ENCODE measurements at places on chromosomes 13 and 19.

- DNase-seq: no peak
Observed at GRCh38 chr19:8244442-8244841, 35.3 kb downstream of the CERS4 start.

- no peak for DNase-seq
Observed at GRCh38 chr19:39407660-39408391, 1.2 kb downstream of the ZFP36 start.

DNA sequence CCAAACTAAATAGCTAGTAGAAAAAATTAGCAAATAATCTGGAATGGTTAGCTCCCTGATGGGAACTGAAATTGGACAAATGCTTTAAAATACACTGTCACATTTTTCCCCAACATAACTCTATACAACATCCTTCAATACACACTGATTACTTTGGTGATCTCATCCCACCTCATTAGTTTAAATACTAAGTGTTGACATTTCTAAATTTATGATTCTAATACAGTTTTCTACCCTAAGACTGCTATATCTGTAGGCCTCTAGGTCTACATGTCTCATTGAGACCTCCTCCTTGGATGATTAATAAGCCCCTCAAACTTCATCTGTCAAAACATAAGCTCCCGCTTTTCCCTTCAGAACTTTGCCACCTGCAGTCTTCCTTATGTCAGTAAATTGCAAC lies 80.7 kb upstream of the SLITRK5 start:
- no peak for DNase-seq

DNA sequence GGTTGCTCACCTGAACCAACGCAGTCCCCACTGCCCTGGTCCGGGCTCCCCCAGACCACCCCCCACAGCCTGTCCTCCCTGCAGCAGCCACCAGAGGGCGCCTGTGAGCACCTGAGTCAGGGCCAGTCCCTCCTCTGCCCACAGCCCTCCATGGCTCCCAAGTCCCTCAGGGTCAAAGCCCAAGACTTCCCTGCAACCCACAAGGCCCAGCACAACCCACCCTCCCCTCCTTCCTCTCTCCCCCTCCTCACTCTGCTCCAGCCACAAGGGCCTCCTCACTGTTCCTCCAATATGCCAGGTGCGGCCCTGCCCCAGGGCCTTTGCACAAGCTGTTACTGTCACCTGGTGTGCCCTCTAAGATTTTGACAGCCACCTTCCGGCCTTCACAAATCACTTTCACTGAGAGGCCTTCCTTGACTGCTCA lies 10.9 kb downstream of the GNA15 start:
- no peak for DNase-seq

DNA sequence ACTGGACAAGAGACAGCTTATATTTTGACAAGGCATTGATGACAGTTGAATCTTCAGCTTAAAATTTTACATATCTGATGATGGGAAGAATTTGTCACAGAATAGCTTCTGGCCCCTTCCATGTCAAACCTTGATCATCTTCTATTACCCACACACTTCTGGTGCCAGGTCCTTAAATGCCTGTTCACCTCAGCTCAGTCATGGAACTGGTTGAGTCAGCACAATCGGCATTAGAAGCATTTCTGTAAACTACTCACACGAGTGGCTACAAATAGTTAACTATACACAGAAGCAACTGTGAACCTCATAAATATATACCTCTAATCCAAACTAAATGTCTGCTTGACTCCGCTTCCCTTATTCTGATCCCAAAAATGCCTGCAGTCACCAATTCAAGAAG lies 161.2 kb downstream of the FOXO1 start:
- DNase-seq: no peak

DNA sequence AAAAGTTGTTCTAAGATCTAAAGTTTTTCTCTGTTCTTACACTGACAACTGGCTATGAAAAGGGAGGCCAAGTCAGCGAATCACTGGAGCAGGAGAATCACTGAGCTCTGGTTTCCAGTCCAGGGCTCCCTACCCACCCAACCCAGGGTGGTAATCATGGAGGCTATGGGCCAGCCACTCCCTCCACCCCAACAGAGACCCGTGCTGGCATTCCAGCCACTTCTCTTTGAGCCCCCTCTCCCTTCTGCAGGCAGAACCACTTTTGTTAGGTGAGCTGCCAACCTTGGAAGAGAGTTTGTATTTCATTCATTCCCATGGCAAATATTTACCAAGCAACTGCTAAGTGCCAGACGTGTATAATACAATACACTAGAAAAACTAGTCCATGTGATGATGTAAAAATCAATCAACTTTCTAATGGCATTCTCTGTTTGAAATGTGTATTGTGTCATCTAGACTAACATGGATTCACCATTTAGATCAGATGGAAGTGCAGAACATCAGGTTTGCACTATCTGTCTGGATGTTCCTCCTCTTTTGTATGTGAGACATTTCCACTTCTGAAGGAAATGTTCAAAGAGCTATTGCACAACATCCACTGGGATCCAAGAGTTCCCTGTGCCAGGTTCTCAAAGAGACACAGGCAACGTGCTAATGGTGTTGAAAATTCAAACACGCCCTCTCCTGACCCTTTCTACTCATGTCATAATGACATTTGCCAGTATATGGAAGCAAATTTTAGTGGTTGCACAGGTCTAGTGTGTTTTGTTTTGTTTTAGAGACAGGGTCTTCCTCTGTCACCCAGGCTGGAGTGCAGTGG lies 5.3 kb downstream of the MLNR start:
- no peak for DNase-seq

- no peak for DNase-seq
Observed at GRCh38 chr13:78198419-78198818, 279.8 kb upstream of the EDNRB start.
